Neuronal stem cell (in vitro differentiated cells): ENCODE measurements at places on chromosomes 7 and 10.

- peaks cover 27% of the 10 kb centered on the region for H3K27me3 ChIP-seq
- no peak overlapping the region for H3K4me3 ChIP-seq
- no peaks in the 10 kb centered on the region for H3K4me1 ChIP-seq
- H3K27ac ChIP-seq, result no peak overlapping the region
Observed at GRCh38 chr10:131731780-131732630, 168.8 kb upstream of the PPP2R2D start.

DNA sequence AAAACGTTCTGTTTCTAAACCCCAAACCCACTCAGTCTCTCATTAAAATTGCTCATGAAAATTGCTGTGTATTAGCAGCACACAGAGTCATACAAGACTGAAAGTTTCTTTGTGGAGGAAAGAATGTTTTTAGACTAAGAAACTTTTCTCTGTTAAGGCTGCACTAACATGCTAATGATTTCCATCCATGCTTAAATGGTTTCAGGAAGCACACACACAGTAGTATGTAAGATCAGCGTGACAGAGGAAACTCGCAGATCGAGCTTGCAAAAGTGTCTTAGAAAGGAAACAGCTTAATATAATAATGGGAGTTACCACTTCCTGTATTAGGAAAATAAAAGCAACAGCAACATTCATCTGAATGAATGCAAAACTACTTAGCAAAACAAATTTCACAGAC lies 112.7 kb downstream of the ICA1 start:
- no peak overlapping the region for H3K27ac ChIP-seq
- no peak for DNase-seq
- peaks cover 27% of the 10 kb centered on the region for H3K4me1 ChIP-seq
- H3K27me3 ChIP-seq, result no peaks in the 10 kb centered on the region

DNA sequence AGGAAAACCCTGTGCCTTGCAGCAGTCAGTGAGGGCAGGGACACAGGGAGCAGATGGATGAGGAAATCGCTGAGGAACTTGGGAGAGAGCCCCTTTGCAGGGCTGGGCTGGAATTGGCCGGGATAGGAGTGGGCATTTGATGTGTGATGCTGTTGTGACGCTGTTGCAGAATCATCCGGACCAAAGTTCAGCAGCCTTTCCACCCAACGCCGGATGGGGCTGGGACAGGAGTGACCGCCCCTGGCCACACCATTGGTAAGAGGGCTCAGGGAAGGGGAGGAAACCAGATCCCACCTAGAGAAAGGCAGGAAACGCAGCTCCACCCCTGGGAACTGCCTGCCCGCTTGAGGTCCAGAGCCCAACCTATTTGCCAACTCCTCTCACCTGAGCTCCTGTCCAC lies 33.9 kb downstream of the PAX2 start:
- H3K4me1 ChIP-seq, result no peaks in the 10 kb centered on the region
- H3K36me3 ChIP-seq, result no peaks in the 10 kb centered on the region
- DNase-seq, result no peak
- H3K4me3 ChIP-seq, result peak overlapping the region; percentile 27

- H3K36me3 ChIP-seq, result no peaks in the 10 kb centered on the region
- H3K27me3 ChIP-seq, result no peaks in the 10 kb centered on the region
- no peak overlapping the region for H3K4me3 ChIP-seq
- DNase-seq, result no peak
- no peaks in the 10 kb centered on the region for H3K4me1 ChIP-seq
Observed at GRCh38 chr10:124436191-124436638, 13.6 kb downstream of the NKX1-2 start.

- no peak for DNase-seq
- H3K27ac ChIP-seq, result no peak overlapping the region
- H3K27me3 ChIP-seq, result no peaks in the 10 kb centered on the region
- H3K4me1 ChIP-seq, result no peaks in the 10 kb centered on the region
Observed at GRCh38 chr7:32522746-32523530, 27.6 kb downstream of the AVL9 start.

GRCh38 chr7:2515424-2516193 lies 4.0 kb upstream of the LFNG start:
- H3K27me3 ChIP-seq, result peaks cover 12% of the 10 kb centered on the region
- H3K27ac ChIP-seq, result no peak overlapping the region
- H3K36me3 ChIP-seq, result no peaks in the 10 kb centered on the region
- H3K4me3 ChIP-seq, result no peak overlapping the region

DNA sequence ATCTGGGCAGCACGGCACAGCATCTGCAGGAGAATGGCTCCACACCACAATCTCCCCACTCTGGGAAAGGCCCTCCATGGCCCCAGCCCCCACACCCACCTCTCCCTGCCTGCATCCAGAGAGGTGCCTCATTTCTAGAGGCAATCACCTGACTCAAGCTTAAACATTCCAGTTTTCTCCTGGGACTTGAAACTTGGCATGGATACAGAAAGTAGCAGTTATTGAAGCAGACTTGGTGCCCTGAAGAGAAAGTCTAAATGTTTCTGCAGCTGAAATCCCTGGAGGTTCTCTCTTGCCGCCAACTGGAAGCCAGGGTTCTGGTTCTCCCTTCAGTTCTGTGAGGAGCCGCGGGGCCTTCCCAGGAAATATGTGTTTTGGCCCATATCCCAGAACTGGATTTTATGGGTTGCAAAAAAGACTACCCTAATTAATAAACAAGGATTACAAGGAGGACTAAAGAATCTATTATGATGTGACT lies 122.8 kb downstream of the SKIDA1 start:
- no peaks in the 10 kb centered on the region for H3K27me3 ChIP-seq
- no peak overlapping the region for H3K27ac ChIP-seq
- H3K4me1 ChIP-seq, result peaks cover 2% of the 10 kb centered on the region
- no peak for DNase-seq

DNA sequence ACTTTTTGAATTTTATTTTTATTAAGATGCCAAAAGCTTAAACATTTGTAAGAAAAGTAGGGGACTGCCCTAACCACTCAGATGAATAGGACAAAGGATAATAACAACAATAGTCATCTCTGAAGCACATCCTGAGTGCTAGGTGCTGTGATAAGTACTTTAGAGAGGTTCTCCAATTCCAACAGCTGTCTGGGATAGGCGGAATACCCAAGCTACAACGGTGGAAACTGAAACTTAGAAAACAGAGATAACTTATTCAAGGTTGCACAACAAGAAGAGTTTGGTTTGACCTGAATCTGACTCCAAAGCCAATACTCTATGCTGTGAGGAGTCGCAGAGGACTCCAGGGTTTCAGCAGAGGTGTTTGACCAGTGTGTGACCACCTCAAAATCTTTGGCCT lies 2.0 kb downstream of the RTKN2 start:
- H3K27ac ChIP-seq, result no peak overlapping the region
- peaks cover 12% of the 10 kb centered on the region for H3K4me1 ChIP-seq
- H3K4me3 ChIP-seq, result no peak overlapping the region
- peaks cover 38% of the 10 kb centered on the region for H3K36me3 ChIP-seq

DNA sequence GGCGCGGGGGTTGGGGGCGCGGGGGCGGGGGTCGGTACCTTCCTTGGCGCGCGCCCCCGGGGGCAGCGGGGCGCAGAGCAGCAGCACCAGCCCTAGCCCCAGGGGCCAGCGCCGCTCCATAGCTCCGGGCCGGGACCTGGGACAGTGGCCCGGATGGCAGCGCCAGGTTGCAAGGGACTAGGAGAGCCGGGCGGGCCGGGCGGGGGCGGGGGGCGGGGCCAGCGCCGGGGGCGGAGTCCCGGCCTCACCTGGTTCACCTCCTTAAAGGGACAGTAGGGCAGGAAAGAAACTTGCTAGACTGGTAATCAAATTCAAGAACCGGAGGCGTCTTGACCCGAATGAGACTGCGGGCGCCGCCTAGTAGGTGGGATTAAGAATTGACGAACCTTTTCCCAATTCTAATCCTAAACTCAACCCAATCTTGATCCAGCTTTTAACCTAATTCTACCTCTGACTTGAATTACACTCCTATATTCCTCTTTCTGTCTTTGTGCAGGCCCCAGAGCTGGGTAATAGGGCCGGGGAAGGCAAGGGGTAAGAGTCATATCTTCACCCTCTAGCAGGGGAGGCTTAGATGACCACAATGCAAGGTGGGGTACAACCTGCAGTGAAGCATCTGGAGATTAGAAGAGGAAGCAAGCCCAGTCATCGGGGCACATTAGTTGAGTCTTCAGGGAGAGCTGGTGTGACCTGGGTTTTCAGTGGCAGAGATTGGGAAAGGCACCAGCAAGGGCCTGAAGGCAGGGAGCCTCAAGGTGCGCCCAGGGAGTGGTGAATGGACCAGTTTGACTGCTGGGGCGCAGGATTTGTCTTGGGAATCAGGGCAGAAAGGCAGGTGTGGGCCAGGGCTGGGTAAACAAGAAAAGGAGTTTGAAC lies at the start of gene EPHA1:
Gene EPHA1 (minus strand): TSS at position 171 of the 876 bp plus-strand sequence. CDS start 51 bp downstream, at position 120.
- peaks cover 16% of the 10 kb centered on the region for H3K4me1 ChIP-seq
- no peak for DNase-seq
- no peaks in the 10 kb centered on the region for H3K36me3 ChIP-seq

DNA sequence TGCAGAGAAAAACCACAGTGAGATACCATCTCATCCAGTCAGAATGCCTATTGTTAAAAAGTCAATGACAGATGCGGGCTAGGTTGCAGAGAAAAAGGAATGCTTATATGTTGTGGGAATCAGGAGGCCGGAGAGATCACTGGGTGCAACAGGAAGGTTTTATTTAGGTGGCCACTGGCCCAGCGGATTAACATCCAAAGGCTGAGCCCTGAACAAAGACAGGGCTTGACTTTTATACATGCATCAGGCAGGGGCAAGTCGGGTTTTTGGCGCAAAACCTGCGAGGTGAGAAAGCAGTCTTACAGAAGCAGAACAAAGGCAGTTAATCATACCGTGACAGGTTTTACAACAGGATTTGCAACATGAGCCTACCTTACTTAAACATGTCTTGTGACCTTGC lies 620 bp downstream of the ZNF117 start:
- peaks cover 24% of the 10 kb centered on the region for H3K36me3 ChIP-seq
- H3K4me1 ChIP-seq, result no peaks in the 10 kb centered on the region
- H3K4me3 ChIP-seq, result no peak overlapping the region
- no peaks in the 10 kb centered on the region for H3K27me3 ChIP-seq

GRCh38 chr7:132232406-132232805 lies 343.9 kb downstream of the PLXNA4 start:
- no peak overlapping the region for H3K4me3 ChIP-seq
- H3K27me3 ChIP-seq, result no peaks in the 10 kb centered on the region
- H3K4me1 ChIP-seq, result peaks cover 12% of the 10 kb centered on the region
- peak; percentile 31 for DNase-seq
- no peaks in the 10 kb centered on the region for H3K36me3 ChIP-seq

GRCh38 chr10:86941991-86942421 lies 15.4 kb downstream of the MMRN2 start:
- no peaks in the 10 kb centered on the region for H3K4me1 ChIP-seq
- no peak overlapping the region for H3K27ac ChIP-seq
- no peaks in the 10 kb centered on the region for H3K36me3 ChIP-seq
- H3K27me3 ChIP-seq, result no peaks in the 10 kb centered on the region

- H3K27me3 ChIP-seq, result no peaks in the 10 kb centered on the region
- no peak overlapping the region for H3K4me3 ChIP-seq
- no peaks in the 10 kb centered on the region for H3K36me3 ChIP-seq
- H3K4me1 ChIP-seq, result no peaks in the 10 kb centered on the region
Observed at GRCh38 chr7:93944673-93945072, 23.1 kb downstream of the GNG11 start.

DNA sequence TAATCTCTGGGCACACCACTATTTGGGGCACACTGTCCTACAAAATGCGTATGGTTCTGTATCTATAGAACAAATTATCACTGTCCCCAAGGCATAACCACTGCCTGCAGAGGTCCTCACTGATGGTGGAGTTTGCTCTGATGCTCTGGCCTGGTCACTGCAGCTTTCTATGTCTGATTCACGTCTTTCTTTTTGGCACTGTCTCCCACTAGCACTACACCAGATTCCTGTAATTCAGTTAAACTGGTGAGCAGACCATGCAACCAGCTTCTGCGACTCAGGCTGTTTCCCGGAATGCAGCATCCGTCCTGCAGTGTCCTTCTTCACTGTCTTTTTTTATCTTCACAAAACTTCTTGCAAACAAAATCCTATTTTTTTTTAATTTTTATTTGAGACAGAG lies 112.8 kb downstream of the KLF6 start:
- H3K27ac ChIP-seq, result no peak overlapping the region
- H3K4me1 ChIP-seq, result peaks cover 4% of the 10 kb centered on the region
- no peaks in the 10 kb centered on the region for H3K27me3 ChIP-seq
- DNase-seq, result no peak

GRCh38 chr10:119217991-119218490 lies 10.7 kb downstream of the GRK5 start:
- H3K36me3 ChIP-seq, result no peaks in the 10 kb centered on the region
- no peak overlapping the region for H3K27ac ChIP-seq

DNA sequence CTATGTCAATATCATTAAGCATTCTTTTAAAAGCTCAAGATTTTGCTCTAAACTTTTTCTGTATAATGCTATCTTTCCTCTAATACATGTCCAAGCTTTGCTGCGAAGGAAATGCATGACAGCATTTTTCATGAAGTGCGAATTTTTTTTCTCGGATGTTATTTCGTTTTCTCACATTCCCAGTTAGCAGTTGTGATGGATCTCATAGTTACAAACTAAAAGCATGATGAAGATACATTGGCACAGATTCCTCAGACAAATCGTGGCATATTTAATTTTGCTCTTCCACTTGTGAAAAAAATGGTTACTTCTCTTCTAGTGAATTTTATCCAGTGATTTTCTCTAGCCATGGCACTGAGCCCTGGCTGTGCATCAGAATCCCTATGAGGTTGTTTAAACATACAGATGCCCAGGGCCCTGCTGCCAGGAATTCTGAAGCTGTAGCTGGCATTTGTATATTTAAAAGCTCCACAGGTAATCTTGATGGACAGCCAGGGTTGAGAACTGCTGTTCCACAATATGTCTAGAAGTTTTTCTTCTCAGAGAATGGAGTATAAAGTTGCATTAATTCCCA lies 299.8 kb upstream of the NEBL start:
- H3K36me3 ChIP-seq, result no peaks in the 10 kb centered on the region
- H3K27me3 ChIP-seq, result no peaks in the 10 kb centered on the region
- no peak for DNase-seq
- H3K4me1 ChIP-seq, result no peaks in the 10 kb centered on the region
- no peak overlapping the region for H3K4me3 ChIP-seq

DNA sequence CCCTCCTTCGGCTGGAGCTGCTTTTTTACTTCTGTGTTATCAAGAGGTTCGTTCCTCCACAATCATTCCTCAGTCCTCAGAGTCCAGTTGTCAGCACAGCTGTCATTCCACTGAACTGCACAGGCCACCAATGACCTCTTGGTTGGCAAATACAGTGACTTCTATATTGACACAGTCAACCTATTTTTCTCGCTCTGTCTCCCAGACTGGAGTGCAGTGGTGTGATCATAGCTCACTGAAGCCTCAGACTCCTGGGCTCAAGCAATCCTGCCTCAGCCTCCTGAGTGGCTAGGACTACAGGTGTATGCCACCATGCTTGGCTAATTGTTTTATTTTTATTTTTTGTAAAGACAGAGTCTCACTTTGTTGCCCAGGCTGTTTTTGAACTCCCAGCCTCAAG lies 27.7 kb downstream of the CRCP start:
- no peak overlapping the region for H3K4me3 ChIP-seq
- H3K27me3 ChIP-seq, result no peaks in the 10 kb centered on the region
- peaks cover 18% of the 10 kb centered on the region for H3K36me3 ChIP-seq
- H3K27ac ChIP-seq, result no peak overlapping the region
- DNase-seq, result no peak

DNA sequence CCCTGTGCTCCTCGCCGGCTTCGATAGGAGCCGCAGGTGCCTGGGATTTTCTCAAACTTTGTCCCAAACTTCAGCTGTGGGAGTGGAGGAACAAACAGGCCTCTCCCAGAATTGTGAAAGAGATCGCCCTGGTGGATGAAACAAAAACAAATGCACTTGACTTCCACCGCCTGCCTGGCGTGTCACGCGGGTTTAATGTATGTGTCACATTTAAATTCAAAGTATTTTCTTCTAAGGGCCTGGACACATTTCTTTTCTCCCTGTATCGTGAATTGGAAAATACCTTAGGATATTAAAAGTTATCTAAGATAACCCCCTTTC lies 694 bp upstream of the WASL start:
- peak overlapping the region; percentile 96 for H3K27ac ChIP-seq
- H3K27me3 ChIP-seq, result no peaks in the 10 kb centered on the region
- H3K36me3 ChIP-seq, result peaks cover 4% of the 10 kb centered on the region
- H3K4me1 ChIP-seq, result no peaks in the 10 kb centered on the region
- DNase-seq, result no peak
- peak overlapping the region; percentile 80 for H3K4me3 ChIP-seq
